ENCODE measurements at places on chromosomes 2 and 18.

- DNase-seq = no peak
These were observed 86.9 kb upstream of the SERPINE2 start for GRCh38 chr2:224126003-224126402.

DNA sequence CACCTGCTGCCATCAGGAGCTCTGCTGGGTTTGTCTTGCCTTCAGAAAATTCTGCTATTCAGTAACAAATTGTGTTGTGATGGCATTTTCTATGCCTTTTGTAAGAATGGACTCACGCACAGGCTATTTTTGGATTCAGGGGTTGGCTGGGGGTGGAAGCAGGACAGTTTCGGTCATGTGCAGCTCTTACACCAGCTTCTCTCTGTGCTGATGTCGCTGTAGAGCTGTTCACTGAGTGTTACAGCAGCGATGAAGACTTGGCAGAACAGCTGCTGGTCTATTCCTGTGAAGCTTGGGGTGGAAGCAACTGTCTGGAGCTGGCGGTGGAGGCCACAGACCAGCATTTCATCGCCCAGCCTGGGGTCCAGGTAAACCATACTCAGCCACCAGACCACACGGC is 49.2 kb downstream of the TRPM8 start:
- no peak for DNase-seq

DNA sequence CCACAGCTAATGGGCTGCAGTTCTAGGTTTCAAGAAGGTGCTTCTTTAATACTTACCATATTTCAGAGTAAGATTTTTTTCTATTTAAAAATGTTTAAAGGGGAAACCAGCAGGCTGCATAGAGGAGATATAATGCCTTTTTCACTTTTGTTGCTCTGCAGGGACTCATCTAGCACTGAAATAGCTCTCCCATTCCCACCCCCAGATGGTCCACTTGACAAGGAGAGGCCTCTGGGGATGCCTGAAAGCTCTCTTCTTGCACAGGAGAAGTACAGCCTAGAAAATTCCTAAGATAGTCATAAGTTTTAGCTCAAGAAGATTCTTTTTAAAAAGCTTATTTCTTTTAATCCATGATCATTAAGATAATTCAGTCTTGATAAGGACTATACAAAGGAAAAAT is 126.4 kb downstream of the CDH2 start:
- no peak for DNase-seq

- DNase-seq = no peak
These were observed 307.8 kb downstream of the NAPG start for GRCh38 chr18:10833656-10834055.

DNA sequence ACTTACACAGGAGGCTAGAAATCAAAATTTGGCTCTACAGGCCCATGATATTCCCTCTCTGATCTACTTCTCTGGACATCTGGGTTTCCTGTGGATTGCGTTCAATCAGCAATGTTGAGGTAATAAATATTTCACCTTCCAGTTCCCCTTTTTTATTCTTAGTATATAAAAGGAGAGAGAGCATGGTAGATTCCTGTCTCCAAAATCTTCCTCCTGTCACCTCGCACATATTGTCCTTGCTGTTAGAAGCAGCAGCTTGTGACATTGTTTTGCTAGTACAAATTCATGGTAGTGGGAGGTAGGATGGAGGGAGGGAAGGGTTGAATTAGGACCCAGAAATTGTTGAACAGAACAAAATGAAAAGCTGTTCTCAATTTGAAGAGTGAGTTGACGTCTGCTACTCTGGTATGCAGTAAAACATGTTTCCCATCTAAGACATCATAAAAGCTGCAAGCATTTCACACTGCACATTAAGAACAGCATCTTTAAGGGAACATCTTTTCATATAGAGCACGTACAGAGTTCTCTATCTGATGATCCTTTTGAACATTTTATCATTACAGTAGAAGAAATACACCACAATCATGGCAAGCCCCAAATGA is 156.4 kb downstream of the RDH14 start:
- DNase-seq = no peak

- no peak for DNase-seq
These were observed 668.7 kb downstream of the SLC4A3 start for GRCh38 chr2:220296174-220296573.

DNA sequence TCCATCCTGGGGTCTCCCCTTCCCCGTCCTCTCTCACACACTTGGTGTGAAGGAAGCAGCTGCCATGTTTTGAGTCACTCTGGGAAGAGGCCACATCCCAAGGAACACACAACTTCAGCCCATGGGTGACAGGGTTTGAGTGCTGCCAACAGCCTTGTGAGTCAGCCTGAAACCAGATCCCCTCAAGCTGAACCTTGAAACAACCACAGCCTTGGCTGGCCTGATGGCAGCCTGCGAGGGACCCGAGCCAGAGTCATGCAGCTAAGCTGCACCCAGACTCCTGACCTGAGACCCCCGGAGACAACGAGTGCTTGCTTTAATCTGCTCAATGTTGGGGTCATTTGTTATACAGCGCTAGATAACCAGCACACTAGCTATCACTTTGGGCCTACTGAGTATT is 19.3 kb upstream of the MC2R start:
- no peak for DNase-seq

GRCh38 chr18:62876828-62877227 is 161.5 kb downstream of the PHLPP1 start:
- no peak for DNase-seq

GRCh38 chr18:40088130-40088529 is 1866.9 kb upstream of the PIK3C3 start:
- no peak for DNase-seq

GRCh38 chr2:71452565-71452964 is 796 bp upstream of the DYSF start:
- DNase-seq = no peak

- DNase-seq = no peak
These were observed 2.4 kb downstream of the TTN start for GRCh38 chr2:178804791-178805190.

DNA sequence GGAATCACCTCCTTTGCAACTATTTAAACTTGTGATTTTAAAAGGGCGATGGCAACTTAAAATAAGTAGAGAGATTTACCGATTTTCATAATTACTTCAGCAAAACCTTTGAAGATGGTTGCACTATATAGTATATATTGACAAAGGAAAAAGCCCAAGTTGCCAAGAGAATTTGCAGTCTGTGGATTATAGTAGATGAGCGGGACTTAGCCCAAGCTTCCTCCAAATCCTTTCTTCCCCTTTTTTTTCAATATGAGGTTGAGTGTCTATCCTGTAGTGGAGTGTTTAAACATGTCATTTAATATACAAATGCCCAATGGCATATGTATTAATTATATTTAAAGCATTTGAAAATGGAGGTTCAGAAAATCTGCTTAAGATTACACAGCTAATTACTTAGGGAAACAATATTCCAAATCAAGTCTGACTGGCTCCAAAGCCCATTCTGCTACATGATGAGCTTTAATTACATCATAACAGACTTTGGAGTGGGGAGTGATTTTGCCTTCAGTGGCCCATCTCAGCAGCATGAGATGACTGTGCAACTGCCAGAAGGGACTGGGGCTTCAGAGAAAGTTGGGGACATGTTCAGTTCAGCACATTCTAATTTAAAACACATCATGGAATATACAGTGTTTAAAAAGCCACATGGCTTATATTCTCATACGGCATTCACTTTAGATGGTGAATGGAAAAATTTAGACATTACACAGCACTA is 73.2 kb downstream of the COL3A1 start:
- no peak for DNase-seq

- DNase-seq = no peak
These were observed 87.8 kb downstream of the HDAC4 start for GRCh38 chr2:239312741-239313667.

Measured in smooth muscle cell of the brain vasculature (primary cell).